ENCODE measurements at places on chromosomes 1 and 21. TPM values are rescaled to one million over a fixed set of nuclear protein-coding genes. Genes with fewer than 3 reads are reported as not detected.

DNA sequence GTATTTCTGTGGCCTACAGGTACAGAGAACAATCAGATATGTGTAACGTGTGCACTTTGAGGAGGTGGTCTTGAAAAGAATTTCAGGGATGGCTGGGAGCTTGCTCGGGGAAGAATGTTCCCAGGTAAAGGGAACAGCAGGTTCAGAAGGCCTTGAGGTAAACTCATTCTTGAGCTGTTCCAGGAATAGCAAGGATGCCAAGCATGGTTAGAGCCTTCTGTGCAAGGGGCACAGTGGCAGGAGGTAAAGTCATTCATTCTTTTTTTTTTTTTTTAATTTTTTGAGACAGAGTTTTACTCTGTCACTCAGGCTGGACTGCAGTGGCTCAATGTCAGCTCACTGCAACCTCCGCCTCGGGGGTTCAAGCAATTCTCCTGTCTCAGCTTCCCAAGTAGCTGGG is 10.0 kb downstream of the UBE4B start:
- DNase-seq = no peak

GRCh38 chr21:32414579-32415358 is 2.3 kb downstream of the EVA1C start:
- DNase-seq = no peak

PDC gene
- total RNA-seq = not detected

LCE6A gene
- not detected for total RNA-seq

DNA sequence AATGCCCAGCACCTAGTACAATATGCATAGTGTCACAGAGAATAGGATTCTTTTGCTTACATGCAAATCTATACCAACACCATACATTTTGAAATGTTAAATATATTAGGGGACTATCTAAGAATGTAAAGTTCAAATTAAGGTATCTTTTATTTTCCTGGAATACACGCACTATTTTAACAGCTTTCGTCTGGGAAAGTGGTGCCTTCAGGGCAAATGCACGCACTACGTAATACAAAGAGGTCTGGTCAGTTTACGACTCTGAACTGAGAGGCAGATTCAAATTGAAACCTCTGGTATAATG is 931 bp downstream of the FUBP1 start:
- no peak for DNase-seq

DNA sequence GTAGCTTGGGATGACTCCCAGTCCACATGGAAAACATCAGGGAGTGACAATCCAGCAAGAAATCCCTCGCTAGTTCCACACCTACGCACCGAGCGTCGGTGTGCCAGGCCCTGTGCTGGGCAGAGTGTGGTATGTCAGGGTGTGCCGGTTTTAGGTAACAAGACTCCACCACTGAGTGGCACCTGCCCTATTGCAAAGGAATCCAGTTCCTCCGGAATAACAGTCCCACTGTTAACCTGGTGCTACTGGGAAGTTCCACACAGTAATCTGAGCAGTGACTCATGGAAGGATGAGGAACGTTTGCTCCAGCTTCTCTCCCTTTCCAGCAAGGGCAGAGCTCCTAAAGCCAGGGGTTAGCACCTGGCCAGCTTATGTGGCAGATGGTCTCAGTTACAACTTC is 14.3 kb downstream of the RNF207 start:
- DNase-seq = no peak

DNA sequence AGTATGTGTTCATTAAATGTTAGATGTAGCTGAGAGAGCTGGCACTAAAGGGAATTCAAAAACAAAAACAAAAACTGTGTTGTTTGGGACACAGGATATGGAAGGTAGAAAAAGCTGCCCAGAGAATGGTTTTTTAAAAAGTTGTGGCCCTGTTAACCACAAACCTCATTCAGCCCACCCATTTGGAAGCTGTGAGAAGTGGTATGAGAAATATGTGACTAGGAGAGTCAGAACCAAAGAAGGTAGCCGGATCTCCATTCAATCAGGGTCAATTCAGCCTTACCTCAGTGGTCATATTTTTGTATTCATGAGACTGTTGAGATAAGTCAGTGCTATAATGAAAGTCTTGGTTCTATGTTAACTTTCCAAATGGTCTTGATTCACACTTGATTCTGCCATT is 29.8 kb upstream of the CACYBP start:
- no peak for DNase-seq

- no peak for DNase-seq
Observed at GRCh38 chr1:211942583-211942982, 92.8 kb downstream of the INTS7 start.

GRCh38 chr1:57443004-57443403 is 19.1 kb upstream of the DAB1 start:
- DNase-seq = no peak

IL12RB2 gene
- 0.66 TPM for total RNA-seq

- DNase-seq = no peak
Observed at GRCh38 chr1:49597436-49597835, 426.3 kb downstream of the AGBL4 start.

DNA sequence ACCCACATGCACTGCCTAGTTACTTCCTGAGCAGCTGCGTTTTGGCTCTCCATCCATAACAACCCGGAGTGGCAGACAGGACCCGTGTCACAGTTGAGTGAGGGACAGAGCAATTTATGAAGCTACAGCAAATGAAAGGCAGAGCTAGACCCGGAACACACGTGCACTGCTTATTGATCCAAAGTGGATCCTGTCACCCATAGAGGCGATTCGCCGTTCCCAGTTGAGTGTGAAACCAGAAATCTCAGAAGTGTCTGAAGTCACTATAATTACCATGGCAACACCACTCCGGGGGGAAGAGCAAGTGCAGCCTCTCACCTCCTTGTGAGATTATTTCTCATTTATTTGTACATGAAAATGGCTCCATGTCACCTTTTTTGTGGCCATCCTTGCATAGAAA is 365.2 kb downstream of the DSCAM start:
- peak; percentile 22 for DNase-seq

TAS1R1 gene
- not detected for total RNA-seq

DNA sequence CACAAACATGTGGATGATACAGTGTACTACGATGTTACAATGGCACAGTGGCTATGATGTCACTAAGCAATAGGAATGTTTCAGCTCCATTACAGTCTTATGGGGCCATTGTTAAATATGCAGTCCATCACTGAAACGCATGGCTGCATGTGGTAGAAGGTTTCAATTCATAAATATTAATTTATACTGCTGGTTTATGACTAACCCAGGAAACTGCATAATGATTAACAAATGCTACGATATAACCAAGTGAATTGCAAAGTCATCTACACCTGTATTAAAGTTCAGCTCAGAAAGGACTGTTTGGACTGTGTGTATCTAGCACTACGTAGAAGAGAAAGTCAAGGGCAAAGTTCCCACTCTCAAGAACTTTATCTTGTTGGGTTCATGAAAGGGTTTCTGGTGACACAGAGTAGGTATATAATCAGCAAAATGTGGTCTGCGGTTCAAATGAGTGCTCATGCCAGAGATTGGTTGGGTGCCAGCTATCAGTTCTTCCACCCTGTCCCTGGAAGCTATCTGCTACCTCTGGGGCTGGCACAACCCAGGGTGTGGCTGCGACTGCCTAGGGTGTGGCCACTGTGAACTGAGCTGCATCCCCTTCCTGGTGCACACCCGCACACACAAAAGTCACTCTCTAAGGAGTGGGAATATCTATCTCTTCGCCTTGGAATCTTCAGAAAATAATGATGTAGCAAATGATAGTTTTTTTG is 14.8 kb downstream of the MGST3 start:
- DNase-seq = no peak

PLCH2 gene
- total RNA-seq = 3.3 TPM

- DNase-seq = peak; percentile 51
Observed at GRCh38 chr1:6587261-6588005, 7.6 kb downstream of the ZBTB48 start.

- no peak for DNase-seq
Observed at GRCh38 chr1:160194737-160195059, 4.3 kb downstream of the CASQ1 start.

GRCh38 chr1:33120436-33121231 is 39.7 kb downstream of the AZIN2 start:
- no peak for DNase-seq

DNA sequence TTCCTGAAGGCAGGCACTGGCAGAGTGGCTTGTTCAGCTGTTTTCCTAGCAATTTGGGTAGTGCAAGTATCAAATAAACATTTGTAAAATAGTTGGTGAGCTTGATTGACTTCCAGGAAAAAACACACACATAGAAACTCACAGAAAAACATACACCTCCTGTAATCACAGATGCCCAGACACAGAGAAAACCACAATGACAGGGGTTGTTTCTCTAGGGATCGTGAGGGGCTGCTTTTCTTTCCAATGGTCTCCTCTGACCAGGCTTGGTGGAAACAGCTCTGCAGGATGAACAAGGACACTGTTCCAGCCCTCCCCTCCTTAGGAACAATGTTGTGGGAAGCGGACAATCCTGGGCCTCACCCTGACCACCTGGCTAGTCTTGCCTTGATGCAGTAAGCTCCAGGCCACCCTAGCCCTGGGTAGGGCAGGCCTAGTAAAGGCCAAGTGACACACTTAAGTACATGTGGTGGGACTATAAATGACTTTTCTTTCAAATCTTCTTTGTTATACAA is 142.5 kb upstream of the HMGB4 start:
- no peak for DNase-seq

- peak; percentile 46 for DNase-seq
Observed at GRCh38 chr1:176382163-176382562, 80.8 kb upstream of the PAPPA2 start.

ZBTB8A gene
- total RNA-seq = 20.4 TPM

DNA sequence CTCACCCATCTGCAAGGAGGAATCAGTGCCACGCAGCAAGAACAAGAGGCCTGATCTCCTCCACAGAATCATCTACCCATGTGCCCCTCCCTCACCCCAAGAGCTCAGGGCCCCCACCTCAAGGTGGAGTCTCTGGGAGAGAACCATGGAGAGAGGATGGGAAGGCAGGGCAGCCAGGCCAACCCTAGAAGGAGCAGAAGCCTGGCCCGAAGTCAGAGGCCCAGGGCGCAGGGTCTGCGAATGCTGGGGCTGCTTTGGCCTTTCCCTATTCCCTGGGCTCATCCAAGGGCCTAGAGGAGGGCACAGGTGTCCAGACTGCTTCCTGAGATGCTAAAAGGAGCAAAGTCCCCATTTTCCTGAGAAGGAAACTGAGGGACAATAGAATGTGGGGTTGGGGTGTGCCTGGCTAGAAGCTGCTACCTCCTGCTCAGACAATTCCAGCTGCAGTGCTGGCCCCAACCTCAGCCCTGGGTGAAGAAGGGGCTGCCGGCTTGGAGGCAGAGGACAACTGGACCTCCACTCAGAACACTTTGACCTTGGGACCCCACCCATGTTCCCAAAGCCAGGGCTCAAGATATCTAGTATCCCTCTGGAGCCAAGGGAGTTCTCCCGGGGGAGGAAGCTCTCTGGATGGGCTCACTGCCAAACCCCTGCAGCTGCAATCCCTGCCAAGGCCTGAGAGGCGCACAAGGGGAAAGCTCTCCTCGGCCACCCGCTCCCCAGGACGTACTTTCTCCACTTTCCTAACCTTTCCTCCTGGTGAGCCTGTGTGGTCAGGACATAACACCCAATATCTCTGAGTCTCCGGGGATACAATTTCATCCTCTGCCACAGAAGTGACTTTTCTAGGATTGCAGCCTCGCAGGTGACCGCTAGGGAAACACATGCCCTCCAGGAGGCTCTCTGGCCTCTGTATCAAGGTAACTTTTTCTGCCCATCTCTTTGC is 16.6 kb upstream of the LEMD1 start:
- peak; percentile 86 for DNase-seq

- no peak for DNase-seq
Observed at GRCh38 chr1:88169139-88169538, 514.9 kb upstream of the PKN2 start.

DNA sequence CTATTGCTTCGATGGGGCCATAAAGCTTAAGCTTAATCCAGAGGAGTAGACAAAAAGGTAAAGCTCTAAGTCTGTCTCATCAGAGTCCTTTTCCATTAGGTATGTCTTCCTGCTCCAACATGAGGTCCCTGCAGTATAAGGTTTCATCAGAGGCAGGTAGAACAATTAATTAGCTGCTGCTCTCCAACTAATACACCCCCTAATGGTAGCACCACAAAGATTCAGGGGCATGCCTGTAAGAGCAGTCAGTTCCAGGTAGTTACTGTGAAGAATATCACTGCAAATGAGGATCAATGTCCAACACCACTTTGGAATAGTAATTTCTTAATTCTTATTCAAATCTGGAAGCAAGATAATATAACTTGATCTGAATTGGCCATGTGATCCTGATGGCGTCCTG is 160.3 kb upstream of the ESRRG start:
- no peak for DNase-seq

KCNQ4 gene
- total RNA-seq = 1.7 TPM

- DNase-seq = no peak
Observed at GRCh38 chr1:202815120-202815519, 4.4 kb downstream of the PCAT6 start.

DNA sequence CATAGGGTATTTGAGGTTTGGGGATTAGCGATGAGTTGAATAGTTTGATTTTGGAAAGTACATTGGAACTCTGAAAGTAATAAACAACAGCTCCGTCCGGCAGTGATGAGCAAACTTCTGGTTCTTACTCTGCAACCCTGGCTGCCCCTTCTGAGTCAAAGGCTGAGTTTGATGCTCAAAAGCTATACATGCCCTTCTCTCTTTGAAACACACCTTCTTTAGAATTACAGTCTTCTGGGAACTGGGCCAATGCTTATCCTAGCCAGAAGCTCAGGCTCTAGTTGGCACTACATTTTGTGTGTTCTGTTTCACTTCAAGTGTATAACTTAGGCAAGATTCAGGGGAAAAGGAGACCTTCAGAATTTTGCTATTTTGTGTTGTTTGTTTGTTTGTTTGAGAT is 9.3 kb downstream of the AHCYL1 start:
- no peak for DNase-seq

- peak; percentile 82 for DNase-seq
Observed at GRCh38 chr1:17067465-17068240, 13.8 kb upstream of the SDHB start.

DNA sequence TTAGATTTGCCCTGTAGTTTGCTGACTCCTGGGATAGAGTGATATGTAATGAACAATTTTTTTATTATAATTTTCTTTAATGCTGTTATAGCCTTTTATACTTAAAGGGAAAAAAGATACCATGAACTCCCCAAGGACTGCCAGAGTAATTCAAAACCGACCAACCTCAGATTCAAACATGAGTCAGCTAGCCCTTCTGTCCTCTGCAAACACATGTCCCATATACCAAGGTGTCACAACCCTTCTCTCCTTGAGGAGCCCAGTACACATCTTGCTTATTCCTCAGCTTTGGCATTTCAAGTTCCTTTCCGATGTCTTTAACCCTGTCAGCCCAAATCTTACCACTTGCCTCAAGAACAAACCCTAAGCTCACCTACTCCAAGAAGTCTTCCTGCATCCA is 184.9 kb downstream of the KCNH1 start:
- no peak for DNase-seq

ACTA1 gene
- total RNA-seq = 1.5 TPM

DNA sequence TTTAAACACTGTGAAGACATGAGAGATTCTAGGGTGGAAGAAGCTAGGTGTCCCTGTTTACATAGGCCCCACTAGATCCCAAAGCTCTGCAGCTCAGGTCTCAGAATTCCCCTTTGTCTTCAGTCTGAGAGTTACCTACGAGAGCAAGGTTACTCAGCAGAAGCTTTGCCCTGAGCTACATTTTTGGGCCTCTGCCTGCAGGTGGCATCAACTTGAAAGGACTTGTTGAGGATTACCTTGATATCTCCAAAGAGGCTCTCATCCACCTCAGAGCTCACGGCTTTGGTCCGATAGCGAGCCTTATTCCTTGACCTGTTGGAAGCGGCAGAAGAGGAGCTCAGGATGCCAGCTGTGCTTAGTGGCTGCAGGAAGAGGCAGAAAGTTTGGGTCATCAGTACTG is 7.0 kb downstream of the CFAP45 start:
- no peak for DNase-seq

All from spinal cord (tissue), 10 donors.